Stimulated activated CD4-positive, alpha-beta T cell treated with anti-CD3 and anti-CD28 coated beads, TNF-alpha, amount 100 ng/mL, for 4 hours (primary cell): ENCODE measurements at places on chromosomes 2 and 18.
A peak's percentile ranks its signal among the peaks of the same experiment; 100 is the strongest.

DNA sequence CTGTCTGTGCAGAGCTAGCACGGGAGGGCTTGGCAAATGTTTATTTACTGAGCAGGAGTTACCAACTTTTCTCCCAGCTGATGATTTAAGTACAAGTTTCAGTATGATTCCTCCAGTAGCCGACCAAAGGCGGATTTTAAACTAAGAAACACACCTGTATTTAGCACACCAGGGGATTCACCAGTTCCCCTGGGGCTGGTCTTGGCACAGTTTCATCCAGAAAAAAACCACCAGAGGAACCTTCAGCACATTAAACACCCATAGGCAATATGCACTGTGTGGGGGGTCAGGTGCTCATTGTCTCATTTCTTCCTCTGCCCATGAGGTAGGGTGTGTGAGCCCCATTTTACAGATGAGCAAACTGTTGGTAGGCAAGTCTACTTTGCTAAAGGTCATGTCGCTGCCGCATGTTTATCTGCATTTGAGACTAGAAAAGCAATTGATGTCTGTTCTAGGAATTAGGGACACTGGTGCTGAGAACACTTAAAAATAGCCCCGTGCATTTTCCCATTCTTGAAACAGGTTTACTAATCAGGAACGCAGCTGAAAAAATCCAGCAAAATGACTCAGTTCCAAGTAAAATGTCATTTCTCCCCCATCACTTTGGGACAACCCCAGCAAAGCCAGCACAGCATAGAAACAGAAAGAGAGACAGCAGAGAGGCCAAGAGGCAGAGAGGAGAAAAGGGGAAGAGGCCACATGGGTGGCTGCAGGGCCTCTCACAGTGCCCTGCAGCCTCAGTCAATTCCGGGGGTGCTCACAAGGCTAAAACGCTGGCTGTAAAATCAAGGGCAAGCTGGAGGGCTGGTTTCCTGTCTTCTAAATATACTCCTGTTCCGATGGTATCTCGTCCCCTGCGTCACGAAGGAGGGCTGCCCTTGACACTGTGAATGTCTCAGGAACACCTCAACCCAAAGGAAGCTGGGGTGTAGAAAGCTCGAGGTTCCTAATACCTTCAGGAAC lies 166.8 kb upstream of the ID2 start:
- no peak for DNase-seq

DNA sequence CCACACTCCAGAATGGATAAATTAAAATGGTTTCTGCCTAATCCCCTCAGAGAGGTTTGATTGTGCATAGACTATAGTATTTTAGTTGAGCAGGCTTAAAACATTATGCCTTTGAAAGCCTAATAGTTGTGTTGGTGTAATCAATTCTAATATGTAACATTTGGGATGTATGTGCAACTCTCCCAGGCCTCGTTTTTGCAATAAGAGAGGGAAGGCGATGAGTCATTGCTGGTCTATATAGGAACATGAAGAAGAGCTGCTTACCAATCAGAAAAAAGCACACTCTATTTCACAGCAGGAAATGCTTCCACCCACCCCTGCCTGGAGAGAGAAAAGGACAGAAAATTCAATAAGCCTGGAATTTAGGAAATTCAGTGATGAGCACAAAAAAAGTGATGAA lies 1424.0 kb upstream of the PIK3C3 start:
- DNase-seq: no peak

DNA sequence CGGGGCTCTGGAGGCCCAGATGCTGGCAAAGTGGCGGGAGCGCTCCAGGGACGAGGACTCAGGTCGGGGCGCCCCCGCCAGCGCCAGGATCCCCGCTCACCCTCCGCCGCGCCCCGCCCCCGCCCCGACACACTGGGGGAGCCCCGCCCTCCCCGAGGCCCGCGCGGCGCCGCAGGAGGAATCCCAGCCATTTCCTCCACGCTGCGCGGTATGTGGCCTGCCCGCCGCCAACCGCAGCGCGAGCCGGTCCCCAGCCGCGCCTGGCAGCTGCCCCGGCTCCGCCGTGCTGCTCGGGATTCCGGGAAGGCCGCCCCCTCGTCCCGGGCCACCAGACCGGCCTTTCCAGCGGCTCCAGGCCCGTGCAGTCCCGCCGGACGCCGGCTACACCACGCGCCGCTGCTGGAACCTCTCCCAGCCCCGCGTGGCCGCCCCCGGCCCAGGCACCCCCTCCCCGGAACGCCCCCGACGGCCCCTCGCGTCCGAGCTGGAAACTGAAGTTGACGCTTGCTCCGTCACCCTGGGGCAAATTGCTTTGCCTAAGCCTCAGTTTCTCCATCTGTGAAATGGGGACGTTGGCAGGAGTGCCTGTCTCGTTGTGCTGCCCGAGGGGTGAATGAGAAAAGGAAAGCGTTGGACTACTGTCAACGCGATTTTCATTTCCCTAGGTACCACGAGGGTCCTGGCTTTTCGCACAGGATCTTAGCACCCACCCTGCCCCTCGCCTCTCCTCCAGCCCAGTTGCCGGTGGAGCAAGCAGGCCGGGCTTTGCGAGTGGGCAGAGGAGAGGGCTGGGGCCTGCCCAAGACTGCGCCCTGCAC lies 53.6 kb downstream of the PKDCC start:
- DNase-seq: peak; percentile 44

- DNase-seq: no peak
Measured at GRCh38 chr2:128777196-128778035, 458.7 kb upstream of the HS6ST1 start.

GRCh38 chr2:216283038-216283900 lies 89.0 kb downstream of the MARCHF4 start:
- DNase-seq: no peak

DNA sequence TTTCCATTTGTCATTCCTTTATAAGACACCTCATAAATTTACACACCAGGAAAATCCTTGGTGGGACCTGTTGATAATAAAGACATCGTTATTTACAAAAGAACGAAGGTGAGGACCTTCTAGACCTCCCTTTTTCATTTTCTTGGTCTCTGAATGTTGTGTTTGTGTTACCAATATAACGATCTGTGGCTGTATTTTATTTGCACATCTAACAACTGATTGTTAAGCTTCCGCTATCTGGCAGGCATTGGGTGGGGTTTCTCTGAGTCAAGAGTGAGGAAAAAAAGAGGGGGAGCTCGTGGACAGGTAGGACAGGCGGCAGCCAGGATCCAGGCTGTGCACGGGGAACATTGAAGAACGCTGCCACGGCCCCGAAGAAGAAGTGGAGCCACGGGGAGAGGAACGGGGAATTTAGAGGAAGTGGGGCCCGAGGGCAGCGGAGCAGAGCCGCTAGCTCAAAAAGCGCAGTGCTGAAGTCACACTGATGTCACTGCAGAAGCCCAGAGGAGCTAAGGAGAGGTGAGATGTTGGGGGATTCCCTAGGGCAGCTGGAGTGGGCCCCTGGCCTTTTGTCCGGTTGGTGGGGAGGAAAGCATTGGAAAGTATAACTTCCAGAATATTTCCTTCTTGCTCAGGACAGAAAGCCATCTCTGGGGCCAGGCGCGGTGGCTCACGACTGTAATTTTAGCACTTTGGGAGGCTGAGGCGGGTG lies 20.9 kb upstream of the DNMT3A start:
- no peak for DNase-seq

DNA sequence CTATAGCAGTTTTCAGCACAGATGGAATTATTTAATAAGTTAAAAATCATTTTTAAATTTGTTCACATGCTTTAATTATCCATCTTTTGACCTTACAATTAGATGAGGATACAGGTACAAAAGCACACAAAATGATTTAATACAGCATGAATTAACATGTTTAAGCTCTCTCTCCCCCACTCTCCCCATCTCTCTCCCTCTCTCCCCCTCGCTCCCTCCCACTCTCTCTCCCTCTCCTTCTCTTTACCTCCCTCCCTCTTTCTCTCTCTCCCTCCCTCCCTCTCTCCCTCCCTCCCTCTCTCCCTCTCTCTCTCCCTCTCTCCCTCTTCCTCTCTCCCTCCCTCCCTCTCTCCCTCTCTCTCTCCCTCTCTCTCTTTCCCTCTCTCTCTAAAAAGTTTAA lies 7.6 kb downstream of the NBAS start:
- DNase-seq: no peak

- no peak for DNase-seq
Measured at GRCh38 chr2:218992703-218993344, 398 bp downstream of the CRYBA2 start.

- no peak for DNase-seq
Measured at GRCh38 chr2:120580709-120581108, 155.0 kb upstream of the GLI2 start.

GRCh38 chr2:46170611-46171350 lies 126.4 kb upstream of the EPAS1 start:
- no peak for DNase-seq

GRCh38 chr2:114550895-114551793 lies 108.7 kb downstream of the DPP10 start:
- DNase-seq: no peak

DNA sequence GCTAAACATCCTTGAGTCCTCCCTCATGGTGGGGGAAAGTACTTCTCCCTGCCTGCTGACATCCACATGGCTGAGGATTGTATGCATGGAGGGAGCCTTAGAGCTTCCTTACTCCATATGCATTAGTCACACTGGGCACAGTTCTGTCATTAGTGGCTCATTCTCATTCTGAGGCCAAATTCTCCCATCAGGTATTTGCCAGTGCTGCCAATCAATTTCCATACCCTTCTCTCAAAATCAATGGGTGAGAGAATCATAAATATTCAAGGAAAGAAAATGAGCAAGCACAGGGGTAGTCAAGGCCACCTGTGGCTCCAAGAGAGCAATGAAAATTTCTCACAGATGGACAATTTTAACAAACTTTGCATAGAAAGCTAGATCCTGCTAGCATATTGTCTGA lies 422.6 kb upstream of the SETBP1 start:
- DNase-seq: no peak

DNA sequence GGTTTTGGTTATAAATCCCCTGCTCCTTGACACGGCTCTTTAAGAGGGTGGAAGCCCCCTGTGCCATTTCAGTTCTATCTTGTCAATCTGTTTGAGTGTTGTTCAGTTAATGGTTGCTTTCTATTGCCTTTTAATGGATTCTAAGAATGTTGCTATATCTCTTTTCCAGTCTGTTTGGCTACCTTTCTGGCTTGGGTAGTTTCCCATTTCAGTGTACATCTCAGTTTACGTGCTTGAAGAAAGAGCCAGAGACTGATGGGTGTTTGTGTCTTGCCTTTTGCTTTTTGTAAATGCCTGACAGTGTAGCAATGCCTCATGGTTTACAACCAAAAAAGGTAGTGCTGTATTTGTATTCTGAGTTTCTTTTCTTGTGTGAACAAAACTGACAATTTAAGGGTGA lies 45.3 kb downstream of the SPATS2L start:
- DNase-seq: no peak

- DNase-seq: no peak
Measured at GRCh38 chr2:172230889-172231401, 128.2 kb upstream of the DLX2 start.

DNA sequence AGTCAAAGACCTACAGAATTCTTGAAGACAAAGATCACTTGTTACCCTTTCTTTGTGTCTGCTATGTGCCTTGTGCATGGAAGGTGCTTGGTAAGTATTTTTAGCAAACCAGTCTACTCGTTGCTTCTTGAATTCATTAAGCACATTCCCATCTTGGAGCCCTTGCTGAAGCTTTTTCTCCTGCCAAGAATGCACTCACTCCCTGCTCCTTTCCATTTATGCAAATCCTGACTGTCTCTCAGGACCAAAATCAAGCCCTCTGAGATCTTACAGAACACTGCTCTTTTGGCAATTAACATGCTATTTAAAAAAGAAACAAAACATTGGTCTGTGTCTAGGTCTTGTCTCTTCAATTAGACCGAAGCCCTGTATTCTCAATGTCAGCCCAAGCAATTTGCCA lies 75.8 kb downstream of the CLHC1 start:
- DNase-seq: no peak

- no peak for DNase-seq
Measured at GRCh38 chr2:133415210-133415876, 152.9 kb downstream of the NCKAP5 start.

DNA sequence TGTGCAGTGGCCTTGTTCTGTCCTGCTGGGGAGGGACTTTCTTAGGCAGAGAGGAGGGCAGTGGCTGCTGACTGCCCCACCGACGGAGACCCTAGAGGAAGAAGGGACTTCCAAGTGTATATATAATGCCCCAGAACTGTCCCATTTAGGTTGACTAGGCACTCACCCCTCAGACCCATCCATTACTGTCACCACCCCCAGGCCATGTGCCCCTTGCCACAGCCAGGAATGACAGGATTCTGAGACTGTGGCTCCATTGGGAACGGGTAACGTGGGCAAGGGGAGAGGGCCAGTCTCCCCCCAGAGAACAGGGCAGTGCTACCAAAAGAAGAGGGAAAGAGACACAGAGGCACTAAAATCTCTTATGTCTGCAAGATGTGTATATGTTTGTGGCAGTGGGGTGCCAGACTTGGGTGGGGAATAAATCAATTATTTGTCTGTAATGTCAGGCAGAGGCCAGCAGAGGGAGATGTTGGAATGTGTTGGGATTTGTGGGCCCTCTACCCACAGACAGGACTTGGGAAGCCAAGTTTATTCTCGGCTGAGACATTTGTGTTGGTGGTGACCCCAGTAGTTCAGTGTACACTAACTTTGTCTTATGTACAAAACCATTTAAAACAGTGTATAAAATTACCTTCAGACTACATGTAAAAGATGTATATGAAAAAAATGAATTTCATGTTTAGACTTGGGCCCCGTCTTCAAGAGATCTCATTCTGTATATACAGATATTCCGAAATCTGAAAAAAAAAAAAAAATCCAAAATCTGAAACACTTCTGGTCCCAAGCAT lies 24.0 kb upstream of the TMEM37 start:
- no peak for DNase-seq
